Renal cortical epithelial cell (primary cell): ENCODE measurements at places on chromosomes 7 and 10. TPM values are rescaled to one million over a fixed set of nuclear protein-coding genes. Genes with fewer than 3 reads are reported as not detected.
A peak's percentile ranks its signal among the peaks of the same experiment; 100 is the strongest.

- no peak for DNase-seq
These were observed 223.4 kb downstream of the EBF3 start for GRCh38 chr10:129740532-129741279.

- DNase-seq, result peak; percentile 65
These were observed 252.7 kb upstream of the PTER start for GRCh38 chr10:16184096-16184597.

DNA sequence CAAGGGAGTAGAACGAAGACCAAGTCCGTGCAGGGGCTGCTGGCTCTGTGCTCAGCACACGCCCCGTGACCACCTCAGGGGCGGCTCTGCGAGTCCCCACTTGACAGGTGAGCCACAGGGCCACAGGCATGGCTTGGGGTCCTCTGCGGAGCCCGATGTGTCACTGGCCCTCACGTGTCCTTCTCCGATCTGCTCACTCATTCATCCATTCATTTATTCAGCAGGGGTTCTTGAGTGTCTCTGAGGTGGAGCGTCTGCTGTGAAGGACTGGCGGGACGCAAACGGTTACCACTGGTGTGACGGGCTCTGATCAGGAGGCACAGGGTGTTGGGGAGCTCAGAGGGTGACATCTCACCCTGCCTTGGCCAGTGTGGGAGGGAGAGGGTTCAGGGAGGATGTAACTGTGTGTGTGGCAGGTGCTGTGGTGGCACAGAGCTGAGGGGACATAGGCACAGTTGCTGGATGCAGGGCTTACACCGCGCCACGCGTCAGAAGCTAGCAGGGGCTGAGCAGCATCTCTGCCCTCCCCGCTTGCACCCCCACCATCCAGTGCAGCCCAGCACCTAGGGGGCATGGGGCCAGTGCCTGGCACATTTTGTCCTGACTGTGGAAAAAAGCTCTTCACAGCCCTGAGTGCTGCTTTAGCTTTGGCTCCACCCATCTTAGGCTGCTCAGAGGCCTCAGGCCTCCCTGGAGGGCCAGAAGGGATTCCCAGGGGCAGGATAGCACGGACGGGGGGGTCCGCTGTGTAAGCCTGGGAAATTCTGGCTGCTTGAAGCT is 116.8 kb downstream of the LHPP start:
- no peak for DNase-seq

DNA sequence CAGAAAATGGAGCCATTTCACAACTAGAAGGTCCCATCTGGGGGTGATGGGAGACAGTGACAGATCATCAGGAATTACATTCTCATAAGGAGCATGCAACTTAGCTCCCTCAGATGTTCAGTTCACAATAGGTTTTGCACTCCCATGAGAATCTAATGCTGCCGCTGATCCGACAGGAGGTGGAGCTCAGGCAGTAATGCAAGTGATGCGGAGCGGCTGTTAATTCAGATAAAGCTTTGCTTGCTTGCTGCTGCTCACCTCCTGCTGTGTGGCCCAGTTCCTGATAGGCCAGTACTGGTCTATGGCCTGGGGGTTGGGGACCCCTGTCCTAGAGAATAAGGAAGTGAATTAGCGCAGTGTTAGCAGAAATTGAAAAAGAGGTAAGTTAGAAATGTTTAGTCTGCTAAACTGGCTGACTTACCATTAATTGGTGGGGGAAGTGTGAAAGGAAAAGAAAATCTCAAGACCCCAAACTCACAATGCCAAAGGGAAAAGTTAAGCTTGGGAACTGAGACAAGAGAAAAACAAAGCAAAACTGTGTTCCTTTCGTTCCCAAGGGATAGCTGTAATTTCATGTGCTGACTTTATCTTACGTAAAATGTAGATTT is 76.4 kb downstream of the LYZL2 start:
- no peak for DNase-seq

GRCh38 chr7:159097661-159098423 is 46.8 kb downstream of the VIPR2 start:
- DNase-seq, result no peak

GRCh38 chr7:81869670-81870069 is 99.8 kb upstream of the HGF start:
- peak; percentile 93 for DNase-seq

- DNase-seq, result no peak
These were observed 622.2 kb downstream of the POM121L12 start for GRCh38 chr7:53657586-53657985.

- no peak for DNase-seq
These were observed 22.0 kb upstream of the GSAP start for GRCh38 chr7:77438131-77438530.

DNA sequence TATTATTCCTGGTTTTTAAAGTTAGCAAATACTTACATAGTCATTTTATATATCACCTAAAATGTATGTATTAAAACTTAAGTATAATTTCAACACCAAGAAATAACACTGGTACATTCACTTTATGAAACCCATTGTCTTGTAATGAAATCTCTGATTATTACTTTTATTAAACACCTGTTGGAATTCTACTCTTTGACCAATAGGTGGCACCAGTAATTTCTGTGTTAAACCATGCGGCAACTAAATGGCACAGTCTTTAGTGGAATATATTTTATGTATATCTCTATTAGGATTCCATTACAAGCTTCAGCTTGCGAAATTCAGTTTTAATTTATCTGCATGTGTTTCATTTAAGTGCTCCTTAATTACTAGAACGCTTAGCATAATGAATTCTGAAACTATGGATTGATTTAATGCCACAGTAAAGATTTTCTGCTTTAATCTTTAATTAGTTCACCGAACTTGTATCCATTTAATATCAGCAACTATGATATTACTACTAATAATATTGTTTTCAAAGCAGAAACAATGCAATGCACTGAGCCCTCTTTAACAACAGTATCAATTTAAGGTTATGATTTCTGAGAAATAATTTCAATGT is 181.3 kb downstream of the MAGI2 start:
- DNase-seq, result peak; percentile 65

- peak; percentile 57 for DNase-seq
These were observed 6.0 kb upstream of the TMED4 start for GRCh38 chr7:44587843-44588711.

DNA sequence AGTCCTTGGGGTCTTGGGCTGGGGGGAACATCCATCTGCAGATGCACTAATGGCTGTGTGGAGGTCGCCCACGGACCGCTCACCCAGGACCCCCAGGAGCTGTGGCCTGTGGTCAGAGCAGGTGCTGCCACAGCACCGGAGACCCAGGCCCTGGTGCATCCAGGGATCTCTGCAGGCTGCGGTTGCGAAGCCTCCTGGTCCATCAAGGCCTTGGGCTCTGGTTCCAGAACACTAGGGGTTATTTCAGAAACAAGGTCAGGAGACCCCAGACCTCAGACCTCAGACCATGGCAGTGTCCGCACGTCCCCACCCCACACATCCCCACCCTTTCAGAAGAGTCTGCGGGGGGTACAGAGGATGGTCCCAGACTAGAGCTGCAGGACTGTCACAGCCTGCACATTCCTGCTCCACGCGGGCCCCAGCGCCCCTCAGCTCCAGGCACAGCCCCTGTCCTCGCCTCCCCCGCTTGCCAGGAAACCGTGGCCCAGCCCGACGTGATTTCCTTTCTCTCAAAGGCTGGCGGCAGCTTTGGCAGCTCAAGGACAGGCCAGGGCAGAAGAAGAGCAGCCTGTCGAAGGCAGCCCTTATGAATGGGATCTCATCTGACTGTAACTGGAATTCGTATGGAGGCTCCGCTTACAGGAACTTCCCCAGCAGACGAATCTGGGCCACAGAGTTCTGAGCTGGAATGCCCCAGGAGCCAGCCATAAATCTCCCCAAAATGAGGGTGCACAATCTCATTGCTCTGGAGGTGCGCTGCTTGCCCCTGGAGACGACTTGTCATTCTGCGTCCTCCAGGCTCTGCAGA is 136.2 kb upstream of the RET start:
- no peak for DNase-seq

GRCh38 chr10:46026106-46026505 is 4.3 kb downstream of the NCOA4 start:
- DNase-seq, result no peak

DNA sequence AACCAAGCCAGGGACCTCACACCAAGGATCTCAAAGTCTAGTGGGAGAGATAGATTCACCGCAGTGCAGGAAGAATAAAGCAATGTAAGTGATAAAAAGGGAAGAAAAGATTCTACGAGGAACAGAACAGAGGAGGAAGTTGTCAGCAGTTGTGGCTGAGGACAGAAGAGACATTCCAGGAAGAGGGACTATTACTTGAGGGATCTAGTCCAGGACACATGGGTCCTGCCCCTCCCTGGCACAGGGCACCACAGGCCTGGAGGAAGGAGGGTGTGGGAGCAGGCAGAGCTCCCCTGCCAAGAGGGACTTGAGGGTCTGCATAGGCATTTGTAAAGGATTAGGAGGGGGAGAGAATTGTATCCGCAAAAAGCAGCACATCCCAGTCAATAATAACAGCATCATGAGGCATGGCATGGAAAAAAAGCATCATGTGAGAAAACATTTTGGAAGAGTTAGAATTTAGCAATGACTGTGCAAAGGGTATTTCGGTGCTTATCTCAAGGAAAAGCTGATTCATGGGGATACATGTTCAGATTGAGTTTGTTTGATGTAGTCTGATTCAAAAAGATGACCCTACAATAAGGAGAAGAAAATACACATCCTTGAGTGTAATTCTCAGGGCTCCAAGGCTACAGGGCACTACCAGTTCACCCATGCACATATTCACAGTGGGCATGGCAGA is 12.7 kb downstream of the C10orf71 start:
- no peak for DNase-seq

DNA sequence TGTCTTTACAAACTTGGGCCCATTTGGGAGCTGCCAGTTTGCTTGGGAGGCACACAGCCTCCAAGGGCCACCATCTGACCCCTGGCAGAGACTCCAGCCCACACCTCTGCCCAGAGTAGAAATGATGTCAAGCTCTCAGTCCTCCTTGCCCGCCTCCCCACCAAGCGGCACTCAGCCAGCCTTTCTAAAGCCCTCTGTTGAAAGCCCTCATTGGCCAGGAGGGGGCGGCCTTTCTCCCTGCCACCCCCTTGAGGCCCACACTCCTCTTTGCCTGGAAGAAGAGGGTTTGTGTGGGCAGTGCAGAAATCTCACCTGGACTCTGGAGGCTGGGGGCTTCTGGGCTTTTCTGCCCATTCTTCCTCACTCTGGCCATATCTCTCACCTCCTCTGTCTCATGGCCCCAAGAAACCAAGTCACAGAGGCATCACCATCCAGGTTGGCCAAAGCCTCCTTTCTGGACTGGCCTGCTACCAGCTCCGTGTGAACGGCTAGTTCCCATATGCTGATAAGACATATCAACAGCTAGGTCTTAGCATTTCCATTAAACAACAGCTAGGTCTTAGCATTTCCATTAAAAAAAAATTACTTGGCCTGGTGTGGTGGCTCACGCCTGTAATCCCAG is 36.1 kb downstream of the UBTD1 start:
- DNase-seq, result no peak

DNA sequence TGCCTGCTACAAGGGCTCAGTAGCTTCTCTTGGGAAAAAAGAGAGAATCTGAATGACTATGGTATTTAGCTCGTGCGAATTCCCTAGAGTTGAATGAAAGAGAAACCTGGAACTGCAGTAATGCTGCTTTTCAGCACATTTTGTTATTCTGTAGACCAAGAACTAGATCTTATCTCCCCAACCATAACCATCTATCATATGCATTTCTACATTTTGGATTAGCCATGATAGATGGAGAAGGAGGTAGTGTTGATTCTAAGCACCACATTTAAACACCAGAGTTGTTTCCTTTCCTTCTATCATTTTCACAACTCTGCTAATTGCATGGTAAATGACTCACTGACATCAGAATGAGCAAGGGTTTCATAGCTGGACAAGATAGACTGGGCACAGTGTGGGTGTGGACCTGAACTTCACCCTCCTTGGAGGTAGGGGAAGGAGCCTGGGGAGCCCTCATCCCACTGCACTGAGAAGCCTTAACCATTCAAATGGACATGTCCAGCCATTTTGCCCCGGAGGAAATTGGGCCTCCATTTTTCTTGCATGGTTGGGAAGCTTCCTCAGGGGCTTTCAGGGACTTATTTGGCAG is 55.3 kb upstream of the BMPER start:
- DNase-seq, result peak; percentile 25

- no peak for DNase-seq
These were observed 125.8 kb upstream of the PCBD1 start for GRCh38 chr10:71014021-71014805.

GRCh38 chr7:37908221-37908788 is 8.3 kb downstream of the SFRP4 start:
- DNase-seq, result no peak

DNA sequence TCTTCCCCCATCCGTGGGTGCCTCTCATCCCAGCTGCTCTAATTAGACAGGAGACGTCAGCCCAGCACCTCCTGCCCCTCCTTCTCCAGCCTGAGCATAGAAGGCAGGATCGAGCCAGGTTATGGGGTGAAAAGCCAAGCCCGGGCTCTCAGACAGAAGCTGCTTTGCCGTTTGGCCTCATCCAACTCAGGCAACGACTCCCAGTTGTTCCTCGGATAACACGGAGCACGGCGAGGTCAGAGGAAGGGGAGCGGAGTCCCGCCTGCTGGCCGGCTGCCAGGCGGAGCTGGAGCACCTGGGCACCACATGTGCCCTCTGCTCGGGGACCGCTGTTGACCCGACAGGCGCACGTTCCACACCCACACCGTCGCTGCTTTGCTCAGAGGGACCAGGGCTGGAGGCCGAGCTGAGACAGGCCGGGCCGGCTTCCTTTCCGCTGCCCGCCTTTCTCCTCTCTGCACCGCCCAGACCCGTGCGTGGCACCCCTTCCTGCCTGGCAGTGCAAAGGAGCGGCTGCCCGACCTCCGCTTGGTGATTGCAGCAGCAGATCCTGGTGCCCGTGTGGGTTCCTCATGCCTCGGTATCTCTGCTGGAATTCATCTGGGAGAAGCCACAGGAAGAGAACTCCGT is 21.6 kb upstream of the UNCX start:
- DNase-seq, result no peak

The PIK3AP1 gene
- total RNA-seq, result 5.4 and 14.9 TPM in 2 replicates

The CD36 gene
- total RNA-seq, result 0.52 and 0.70 TPM in 2 replicates

The AGAP4 gene
- total RNA-seq, result 0.35 and 5.9 TPM in 2 replicates

The TMEM229A gene
- total RNA-seq, result not detected in 2 replicates

The SAMD9L gene
- total RNA-seq, result 15.6 and 17.7 TPM in 2 replicates

The MIOS gene
- 79.2 and 152 TPM in 2 replicates for total RNA-seq

The PLXDC2 gene
- 4.3 and 7.8 TPM in 2 replicates for total RNA-seq

The CYP3A4 gene
- total RNA-seq, result 0.69 TPM in 1 of 2 replicates, not detected in the other
